ENCODE measurements at places on chromosomes 11 and 22.

DNA sequence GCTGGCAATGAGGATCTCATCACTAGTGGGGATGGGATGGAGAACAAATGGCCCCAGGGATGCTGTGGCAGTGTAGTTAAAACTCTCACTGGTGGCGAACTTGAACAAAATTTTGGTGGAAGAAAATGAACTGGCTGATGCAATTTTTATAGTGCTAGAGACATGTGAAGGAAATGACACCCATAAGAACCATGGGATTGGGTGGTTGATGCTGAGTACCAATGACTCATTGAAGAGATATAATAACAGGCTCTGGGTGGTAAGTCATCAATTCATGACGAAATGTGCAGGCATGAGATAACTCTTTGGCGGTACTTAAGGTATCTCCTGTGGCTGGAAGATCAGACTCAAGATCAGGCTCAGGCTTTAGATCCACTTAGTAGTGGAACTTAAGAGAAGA is 172.9 kb upstream of the DDI1 start:
- DNase-seq: no peak

- no peak for DNase-seq
Observed at GRCh38 chr11:28072321-28072720, 35.6 kb downstream of the KIF18A start.

DNA sequence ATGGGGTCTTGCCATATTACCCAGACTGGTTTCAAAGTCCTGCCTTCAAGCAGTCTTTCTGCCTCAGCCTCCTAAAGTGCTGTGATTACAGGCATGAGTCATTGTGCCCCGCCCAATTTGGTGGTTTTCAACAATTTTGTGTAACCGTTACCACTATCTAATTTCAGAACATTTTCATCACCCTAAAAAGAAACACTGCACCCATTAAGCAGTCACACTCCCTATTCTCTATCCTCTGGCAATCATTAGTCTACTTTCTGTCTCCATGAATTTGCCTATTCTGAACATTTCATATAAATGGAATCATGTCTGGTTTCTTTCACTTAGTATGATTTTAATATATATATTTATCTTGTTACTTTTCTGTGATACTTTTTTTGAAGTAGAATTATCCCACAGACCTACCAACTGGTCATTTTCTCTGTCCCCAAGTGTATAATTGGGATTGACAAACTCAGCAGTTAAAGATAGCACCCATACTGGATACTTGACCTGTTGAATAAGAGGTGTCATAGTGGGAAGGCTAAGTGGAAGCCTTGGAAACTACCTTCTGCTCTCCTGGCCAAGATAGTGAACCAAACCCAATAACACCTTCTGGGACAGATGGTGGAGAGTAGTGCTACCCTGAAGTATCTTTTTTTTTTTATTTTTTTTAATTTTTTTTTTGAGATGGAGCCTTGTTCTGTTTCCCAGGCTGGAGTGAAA is 64.8 kb downstream of the STIM1 start:
- DNase-seq: peak; percentile 71

DNA sequence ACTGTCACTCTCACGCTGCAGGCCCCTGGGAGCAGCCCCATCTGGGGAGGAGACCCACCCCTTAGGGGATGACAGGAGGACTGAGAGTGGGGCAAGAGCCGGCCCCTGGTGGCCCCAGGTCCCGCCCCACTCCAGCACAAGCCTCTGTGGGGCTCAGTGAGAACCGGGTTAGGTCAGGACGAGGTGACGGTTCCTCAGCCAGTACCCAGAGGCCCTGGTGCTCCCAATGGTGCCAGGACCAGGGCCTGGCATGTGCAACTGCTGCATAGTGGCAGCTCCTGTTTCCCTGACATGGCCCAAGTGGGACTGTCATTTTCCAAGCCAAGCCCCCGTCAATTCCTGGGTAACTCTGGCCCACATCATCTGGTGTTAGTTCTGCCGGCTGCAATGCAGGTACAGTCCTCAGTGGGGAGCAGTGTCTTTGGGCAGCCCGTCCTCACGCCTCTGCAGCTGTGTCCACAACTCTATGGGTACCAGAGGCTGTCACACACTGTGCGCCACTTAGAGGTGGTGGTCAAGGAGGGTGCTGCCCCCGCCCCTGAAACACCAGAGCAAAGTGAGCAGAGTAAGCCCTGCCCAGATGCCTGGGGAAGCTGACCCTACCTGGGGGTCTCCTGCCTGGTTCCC is 15.9 kb downstream of the CHID1 start:
- no peak for DNase-seq

- DNase-seq: no peak
Observed at GRCh38 chr11:16727806-16728205, 10.6 kb upstream of the C11orf58 start.
